Stimulated activated CD4-positive, alpha-beta T cell treated with anti-CD3 and anti-CD28 coated beads, Interleukin-12 subunit alpha, Interleukin-12 subunit beta, amount 100 ng/mL, for 48 hours (primary cell): ENCODE measurements at places on chromosomes 2 and 18.
A peak's percentile ranks its signal among the peaks of the same experiment; 100 is the strongest.

DNA sequence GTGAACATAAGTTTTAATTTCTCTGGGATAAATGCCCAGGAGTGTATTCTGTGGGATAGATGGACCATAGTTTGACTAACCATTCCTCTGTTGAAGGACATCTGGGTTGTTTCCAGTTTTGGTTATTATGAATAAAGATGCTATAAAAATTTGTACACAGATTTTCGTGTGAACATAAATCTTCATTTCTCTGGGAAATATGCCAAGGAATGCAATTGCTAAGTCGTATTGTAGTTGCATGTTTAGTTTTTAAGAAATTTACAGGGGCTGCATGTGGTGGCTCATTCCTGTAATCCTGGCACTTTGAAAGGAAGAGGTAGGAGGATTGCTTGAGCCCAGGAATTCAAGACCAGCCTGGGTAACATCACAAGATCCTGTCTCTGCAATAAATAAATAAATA, 6.9 kb upstream of the SLC11A1 start:
- no peak for DNase-seq

DNA sequence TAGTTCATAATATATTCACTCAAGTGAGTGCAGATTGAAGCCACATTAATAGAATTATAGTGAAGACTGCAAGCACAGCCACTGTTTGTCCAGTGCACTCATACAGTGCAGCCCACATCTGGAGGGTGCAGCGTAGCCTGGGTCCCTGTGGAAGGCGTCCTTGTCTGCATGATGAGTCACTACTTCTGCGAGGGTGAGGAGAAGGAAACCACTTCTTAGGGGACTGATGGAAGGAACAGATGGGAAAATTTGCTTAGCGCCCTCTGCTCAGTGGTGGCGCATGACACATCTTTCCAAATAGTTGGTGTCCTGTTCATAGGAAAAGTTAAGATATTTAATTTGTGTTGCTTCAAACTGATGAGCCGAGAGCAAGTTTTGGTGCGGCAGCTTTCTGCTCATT, 330.4 kb upstream of the SMIM21 start:
- DNase-seq = no peak

GRCh38 chr2:62204998-62205496, 9.1 kb downstream of the B3GNT2 start:
- no peak for DNase-seq

- no peak for DNase-seq
Observed at GRCh38 chr2:143521396-143521795, 392.2 kb downstream of the ARHGAP15 start.

DNA sequence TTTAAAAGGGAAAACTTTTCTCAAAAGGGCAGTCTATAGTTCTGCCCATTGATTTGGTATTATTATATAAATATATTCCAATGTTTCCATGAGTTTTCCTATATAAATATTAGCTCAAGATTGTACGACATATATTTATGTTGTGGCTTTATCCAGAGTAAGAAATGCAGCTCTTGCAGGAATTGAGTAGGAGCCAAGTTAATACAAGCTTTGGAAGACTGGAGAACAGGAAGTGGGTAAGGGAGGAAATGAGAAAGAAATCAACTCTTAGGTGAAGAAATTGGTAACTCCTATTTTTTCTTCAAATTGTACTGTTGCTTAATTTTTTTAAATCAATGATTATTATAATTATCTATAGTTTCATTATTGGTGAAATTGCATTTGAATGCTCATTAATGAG, 105.4 kb upstream of the FAM117B start:
- no peak for DNase-seq

DNA sequence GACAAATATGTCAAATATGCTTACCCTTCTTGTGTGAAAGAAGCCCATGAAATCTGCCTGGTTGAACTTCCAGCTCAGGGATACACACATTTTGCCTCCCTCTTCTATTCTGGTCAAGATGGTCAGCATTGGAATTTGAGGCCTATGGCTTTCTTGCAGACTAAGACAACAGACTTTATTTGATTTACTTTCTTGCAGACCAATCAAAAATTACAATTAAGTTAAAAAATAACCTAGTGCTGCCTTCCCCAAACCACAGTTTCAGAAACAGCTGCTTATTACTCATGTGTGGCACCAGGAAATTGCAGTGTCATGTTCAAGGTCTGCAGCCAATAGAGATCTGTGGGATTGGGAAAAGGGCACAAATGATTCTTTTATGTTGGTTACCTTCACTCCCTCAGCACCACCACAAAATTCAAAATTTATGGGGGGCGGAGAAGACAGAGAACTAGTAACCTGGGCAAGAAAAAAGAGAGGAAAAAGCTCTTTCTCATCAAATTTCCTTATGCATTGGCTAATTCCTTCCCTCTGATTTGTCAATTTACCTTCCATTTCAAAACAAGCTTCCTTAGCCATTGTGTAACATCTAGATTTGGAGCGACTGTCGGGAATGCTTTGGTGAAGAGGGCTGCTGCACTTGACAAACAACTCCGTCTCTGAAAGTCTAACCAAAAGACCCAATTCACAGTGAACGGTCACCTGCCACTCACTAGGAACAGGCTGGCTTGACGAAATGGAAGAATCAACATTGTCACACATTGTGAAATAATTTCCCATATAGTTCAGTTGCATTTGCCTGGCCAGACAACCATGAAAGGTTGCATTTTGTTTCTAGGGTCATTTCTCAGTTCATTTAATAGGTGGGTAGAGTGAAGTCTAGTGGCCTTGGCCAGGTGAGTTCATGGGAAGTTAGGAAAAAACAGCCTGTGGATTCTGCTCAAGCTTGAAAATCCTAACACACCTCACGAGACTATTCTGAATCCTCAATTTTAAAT, 100.4 kb upstream of the FZD5 start:
- DNase-seq = no peak

DNA sequence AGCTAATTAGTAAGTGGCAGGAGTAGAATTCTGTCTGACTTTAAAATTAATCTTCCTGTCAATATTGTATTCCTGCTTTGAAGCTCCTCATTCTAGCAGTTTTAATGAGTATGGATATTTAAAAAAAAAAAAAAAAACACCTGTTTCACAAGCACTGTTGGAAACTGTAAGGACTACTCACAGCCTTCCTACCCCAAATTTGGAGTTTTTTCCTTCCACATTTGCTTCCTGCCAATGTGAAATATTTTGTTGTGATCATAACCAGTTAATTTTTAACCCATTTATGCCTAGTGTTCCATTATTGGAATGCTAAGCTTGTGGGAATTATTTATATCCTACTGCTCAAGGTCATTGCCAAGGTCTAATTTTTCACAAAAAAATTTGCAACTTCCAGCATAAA, 36.1 kb upstream of the SCYGR2 start:
- DNase-seq = no peak

- DNase-seq = no peak
Observed at GRCh38 chr2:152431370-152432098, 96.6 kb downstream of the FMNL2 start.

DNA sequence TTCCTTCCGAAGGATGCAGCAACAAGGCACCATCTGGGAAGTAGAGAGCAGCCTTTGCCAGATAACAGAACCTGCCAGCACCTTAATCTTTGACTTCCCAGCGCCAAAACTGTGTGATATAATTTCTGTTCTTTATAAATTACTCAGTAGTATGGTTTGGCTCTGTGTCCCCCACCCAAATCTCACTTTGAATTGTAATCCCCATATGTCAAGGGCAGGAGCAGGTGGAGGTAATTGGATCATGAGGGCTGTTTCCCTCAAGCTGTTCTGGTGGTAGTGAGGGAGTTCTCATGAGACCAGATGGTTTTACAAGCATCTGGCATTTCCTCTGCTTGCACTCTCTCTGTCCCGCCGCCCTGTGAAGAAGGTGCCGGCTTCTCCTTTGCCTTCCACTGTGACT, 899.9 kb downstream of the TRIB2 start:
- no peak for DNase-seq

- no peak for DNase-seq
Observed at GRCh38 chr2:230343747-230344146, 16.8 kb downstream of the SP140L start.

- no peak for DNase-seq
Observed at GRCh38 chr2:200242570-200242969, 63.9 kb upstream of the SPATS2L start.

- DNase-seq = no peak
Observed at GRCh38 chr2:105052773-105053172, 14.9 kb downstream of the MRPS9 start.

- DNase-seq = no peak
Observed at GRCh38 chr2:12110481-12110880, 364.0 kb downstream of the LPIN1 start.

- DNase-seq = peak; percentile 68
Observed at GRCh38 chr2:232315049-232315922, 63.3 kb upstream of the ALPP start.

- DNase-seq = no peak
Observed at GRCh38 chr2:30622452-30622851, 175.4 kb downstream of the LCLAT1 start.

- no peak for DNase-seq
Observed at GRCh38 chr18:23872701-23873550, 141.6 kb upstream of the TTC39C start.

- DNase-seq = no peak
Observed at GRCh38 chr2:176493226-176493825, 224.1 kb downstream of the MTX2 start.

GRCh38 chr18:48050176-48050575, 119.7 kb upstream of the SMAD2 start:
- DNase-seq = no peak

DNA sequence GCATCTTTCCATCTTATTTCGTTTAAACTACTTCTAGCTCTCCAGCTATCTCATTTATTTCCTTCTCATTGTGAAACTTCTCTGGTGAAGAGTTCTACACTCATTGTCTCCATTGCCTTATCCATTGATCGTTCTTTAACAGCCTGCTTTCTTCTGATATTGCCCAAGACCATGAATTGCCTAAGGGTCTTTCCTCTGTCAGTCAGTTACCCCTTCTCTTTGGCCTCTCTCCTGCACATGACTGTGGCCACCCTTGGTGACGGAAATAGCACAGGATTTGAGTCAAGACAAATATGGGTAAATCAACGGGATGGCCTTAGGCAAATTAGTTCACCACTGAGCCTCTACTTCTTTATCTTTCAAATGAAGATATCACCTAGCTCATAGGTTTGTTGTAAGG, 26.6 kb downstream of the NHEJ1 start:
- no peak for DNase-seq

- DNase-seq = no peak
Observed at GRCh38 chr2:121625953-121626352, 23.3 kb downstream of the CLASP1 start.

DNA sequence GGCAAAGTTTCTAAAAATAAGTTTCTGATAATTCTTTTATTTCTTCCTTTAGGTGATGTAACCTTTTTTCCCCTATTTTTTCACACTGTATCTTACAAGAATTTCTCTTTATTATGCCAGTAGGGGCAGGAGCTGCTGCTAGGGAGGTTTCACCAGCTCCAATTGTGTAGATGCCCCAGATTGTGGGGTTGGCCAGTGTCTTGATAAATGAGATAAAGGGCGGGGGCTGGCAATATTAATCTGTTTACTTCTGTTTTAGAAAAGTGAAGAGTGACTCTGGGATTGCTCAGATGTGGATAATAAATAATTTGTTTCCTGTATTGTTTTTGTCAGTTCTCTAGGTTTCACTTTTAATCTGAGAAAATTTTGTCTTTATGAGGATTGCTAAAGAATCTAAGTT, 190.4 kb downstream of the MC4R start:
- DNase-seq = no peak

GRCh38 chr2:234951664-234952269, at the start of gene SH3BP4:
Gene SH3BP4, plus strand, starts transcription at chr2:234952017. Its CDS starts 82,986 bp downstream, at chr2:235035003.
- no peak for DNase-seq

DNA sequence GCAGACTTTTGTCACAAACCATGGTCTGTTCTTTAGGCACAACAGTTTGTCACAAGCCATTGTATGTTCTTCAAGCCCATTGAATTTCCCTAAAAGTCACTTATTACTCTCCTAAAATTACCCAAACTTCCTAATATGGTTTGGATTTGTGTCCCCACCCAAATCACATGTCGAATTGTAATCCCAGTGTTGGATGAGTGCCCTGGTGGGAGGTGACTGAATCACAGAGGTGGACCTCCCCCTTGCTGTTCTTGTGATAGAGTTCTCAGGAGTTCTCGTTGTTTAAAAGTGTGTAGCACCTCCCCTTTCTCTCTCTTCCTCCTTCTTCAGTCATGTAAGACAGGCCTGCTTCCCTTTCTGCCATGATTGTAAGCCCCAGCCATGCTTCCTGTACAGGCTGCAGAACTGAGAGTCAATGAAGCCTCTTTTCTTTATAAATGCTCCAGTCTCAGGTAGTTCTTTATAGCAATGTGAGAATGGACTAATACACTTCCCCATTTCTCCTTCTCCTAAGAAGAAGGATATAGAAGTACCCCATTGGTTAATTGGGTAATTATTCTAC, 11.2 kb upstream of the GYPC start:
- DNase-seq = no peak

- DNase-seq = no peak
Observed at GRCh38 chr2:157443795-157444640, at the start of gene CYTIP. Gene CYTIP, minus strand, starts transcription at chr2:157444089. Its CDS starts 69 bp downstream, at chr2:157444020.

- DNase-seq = no peak
Observed at GRCh38 chr2:174383796-174384195, 11.7 kb upstream of the SCRN3 start.

- no peak for DNase-seq
Observed at GRCh38 chr2:238271061-238271554, 17.3 kb downstream of the PER2 start.

DNA sequence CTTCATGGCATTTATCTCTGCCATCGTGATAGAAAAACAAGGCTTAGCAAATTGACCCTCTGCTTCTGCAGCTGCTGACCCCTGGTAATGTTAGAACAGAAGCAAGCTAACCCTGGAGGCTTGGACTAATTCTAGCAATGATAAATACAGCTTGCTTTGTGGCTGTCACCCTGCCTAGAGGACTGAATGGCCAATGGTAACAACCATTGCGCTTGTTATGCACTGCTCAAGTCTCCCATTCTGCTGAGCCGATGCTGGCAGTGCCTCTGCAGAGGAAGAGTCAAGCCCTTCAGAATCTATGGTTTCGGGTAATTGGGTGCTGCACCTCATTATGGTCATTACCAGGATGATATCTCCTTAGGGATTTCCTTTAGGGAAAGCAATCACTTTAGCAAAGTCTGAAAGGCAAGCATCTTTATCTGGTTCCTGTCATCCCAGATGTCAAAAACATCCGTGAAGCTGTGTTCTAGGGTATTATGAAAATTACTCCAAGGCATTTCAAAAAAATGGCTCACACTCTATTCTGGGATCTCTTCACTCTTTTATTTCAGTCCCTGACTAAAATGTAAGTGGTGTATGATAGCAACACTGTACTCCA, 186.8 kb upstream of the DLGAP1 start:
- DNase-seq = no peak

GRCh38 chr2:201996006-201996405, 37.6 kb upstream of the FZD7 start:
- no peak for DNase-seq

- no peak for DNase-seq
Observed at GRCh38 chr2:26483516-26483915, 5.6 kb upstream of the OTOF start.

DNA sequence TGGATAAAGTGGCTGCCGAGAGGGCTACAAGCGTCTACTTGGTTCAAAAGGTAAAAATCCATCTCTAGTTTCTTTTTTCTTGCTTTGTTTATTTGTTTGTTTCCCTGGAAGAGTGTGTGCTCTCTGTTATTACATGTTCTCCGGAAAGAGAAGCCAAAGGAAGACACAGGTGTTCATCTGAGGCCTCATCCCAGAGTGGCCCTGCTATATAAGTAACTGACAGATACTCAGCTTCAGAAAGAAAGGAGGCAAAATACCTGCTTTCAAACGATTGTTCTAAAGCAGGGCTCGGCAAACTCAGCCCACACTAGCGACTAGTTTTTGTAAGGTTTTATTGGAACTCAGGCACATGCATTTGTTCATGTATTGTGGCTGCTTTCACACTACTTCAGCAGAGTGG, 140.0 kb upstream of the ALPP start:
- DNase-seq = no peak

- DNase-seq = no peak
Observed at GRCh38 chr2:86274918-86275275, 62.5 kb downstream of the REEP1 start.
